ENCODE measurements at places on chromosomes 7 and 10.
A peak's percentile ranks its signal among the peaks of the same experiment; 100 is the strongest.

DNA sequence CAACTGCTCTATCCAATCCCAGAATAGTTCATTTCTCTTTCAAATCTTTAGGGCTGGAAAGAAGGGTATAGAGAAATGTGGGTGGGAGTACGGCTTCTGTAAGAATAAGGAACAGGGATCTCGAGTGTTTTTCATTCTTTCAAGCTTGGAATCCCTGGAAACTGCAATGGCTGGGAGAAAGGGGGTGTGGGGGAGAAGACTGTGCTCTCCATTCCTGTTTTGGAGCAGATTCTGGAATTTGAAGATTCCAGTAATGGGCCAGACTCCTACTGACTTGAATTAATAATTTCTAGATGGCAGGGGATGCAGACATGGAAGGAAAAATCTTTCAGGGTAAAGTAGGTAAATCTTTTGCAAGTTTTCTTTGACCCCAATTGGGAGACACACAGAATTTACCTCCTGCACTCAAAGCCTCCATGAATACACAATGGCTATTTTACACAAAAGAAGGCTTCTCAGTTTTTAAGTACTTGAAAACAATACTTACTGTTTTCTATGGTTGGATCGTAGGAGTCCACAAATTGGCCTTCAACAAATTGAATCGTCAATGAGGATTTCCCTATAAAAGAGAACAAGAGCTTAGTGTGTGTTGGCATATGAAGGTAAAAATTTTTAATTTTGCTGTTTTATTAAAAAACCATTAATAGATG, 29.1 kb downstream of the RHEB start:
- no peak for DNase-seq

DNA sequence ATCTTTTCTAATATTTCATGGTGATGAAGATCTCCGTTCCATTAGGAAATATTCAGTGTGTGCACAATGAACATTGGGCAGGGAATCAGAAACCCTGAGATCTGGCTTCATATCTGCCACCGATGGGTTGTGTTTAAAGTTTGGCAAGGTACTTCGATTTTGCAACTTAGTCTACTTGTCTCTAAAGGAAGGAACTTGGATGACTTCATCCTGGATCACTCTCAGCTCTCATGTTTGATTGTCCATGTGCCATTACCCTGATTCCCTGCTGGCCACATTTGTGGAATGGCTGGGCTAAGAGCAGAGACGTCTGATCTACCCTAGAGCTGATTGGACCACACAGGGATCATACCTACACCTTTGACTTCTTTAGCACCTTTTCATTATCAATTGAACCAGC, 177.0 kb upstream of the KMT2E start:
- no peak for DNase-seq

DNA sequence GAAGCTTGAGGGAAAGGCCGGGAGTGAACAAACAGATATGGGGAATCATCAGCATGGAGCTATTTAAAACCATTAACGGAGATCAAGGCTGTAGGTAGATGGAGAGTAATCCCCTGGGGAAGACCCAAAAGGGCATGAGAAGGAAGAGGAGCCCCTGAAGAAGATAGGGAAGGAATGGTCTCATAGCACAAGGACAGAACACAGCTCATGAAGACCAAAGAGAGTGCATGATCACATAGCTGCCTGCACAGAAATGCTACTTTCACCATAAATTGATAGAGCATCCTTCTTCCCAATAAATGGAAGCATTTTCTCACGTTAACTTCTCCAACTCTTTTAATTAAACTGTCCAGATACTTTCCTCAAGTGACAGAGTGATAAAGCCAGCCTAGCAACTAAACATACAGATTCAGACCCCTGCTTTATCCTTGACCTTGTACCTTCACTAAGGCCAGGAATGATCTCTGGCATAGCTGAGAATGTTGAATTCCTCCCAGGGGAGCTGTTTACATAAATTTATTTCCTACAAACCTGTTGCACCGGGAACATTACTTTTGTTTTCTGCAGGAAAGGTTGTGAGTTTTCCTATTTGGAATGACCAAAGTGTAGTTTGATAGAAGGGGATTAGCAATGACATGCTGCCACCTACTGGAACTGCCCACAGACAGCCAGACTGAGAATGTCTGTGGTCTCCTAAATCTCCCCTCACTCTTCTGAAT, 110.8 kb upstream of the LRGUK start:
- DNase-seq: peak; percentile 1

- no peak for DNase-seq
These were observed 54.2 kb downstream of the RTKN2 start for GRCh38 chr10:62214364-62214874.

- no peak for DNase-seq
These were observed 49.0 kb upstream of the PODXL start for GRCh38 chr7:131605280-131605878.

- no peak for DNase-seq
These were observed 191.2 kb downstream of the SORCS1 start for GRCh38 chr10:106973288-106973687.

DNA sequence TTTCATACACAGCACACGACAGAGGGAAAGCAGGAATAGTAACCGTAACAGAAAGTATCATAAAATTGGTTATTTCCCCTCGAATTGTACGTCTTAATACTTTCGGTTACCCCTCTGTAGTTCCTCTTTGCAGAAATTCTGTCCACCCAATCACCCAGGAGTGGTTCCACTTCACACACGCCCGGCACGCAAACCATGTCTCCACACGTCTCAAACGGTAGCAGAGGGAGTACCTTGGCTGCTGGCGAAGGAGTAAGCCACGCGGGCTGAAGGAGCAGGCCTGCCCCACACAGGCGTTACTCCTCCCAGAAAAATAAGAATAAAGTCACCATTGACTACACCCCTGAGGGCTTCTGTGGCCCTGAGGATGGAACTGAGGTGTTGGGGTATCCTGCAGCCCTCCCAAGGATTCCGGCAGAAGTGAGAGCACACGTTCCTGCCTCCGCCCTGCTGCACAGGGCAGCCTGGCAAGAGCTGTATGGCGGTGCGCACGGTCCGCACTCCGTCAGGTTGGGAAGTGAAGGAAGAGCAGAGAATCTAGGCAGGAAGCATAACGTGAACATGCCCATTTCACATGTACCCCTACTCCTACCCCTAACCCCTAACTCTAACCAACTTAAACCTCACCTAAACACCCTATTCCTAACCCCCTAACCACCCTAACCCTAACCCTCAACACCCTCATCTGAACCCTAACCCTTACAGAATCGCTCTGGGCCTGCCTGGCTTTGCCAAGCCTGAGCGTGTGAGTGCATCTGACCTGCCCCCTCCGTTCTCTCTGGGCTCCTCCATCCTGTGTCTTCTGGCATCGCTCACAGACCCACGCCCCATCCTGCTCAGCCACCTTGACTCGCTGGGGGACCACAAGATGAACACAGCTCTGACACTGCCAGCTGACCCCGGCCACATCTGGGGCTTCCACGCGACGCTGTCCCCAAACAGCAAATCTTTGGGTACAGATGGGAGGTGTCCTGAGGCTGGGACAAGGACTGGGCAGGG, 18.2 kb downstream of the GPR146 start:
- no peak for DNase-seq

DNA sequence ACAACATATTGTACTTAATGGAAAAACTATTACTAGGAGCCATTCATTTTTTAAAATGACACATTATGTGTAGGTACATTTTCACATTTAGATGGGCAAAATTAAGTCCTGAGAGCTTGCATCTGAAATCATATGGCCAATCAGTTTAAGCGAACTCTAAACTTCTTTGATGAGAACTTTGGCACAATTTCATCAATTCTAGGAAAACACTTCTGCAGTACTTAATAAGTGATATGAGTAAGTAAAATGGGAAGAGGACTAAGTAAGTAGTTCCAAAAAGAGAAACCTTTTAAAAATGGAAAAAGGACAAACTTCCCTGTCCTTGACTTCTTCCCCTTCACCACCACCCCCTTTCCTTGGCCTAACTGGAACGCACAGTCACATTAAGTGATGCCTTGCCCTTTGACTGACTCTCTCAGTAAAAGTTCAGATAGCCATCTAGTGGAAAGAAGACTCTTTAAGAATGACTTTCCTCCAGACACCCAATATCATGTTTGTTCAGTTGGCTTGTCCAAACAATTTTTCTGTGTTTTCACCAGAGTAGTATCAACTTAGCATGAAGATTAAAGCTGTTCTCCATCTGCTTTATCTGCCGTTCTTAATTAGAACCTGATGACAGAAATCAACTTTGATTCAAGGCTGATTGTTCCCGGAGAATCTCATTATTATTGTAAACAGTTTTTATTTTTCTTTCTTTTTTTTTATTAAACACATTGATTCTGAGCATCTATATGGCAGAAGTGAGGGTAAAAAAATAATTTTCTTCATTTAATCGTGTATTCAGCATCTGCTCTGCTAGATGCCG, 45.1 kb downstream of the CNNM2 start:
- DNase-seq: no peak

GRCh38 chr7:138875794-138876193, 77.8 kb upstream of the ATP6V0A4 start:
- no peak for DNase-seq

GRCh38 chr7:108869070-108869469, 299.4 kb downstream of the DNAJB9 start:
- no peak for DNase-seq

- DNase-seq: no peak
These were observed 656.1 kb upstream of the FOXK1 start for GRCh38 chr7:4025694-4026615.

GRCh38 chr7:112529521-112529920, 48.7 kb downstream of the LSMEM1 start:
- no peak for DNase-seq

GRCh38 chr10:26730552-26730951, 33.1 kb downstream of the PDSS1 start:
- DNase-seq: no peak

GRCh38 chr10:4270116-4270515, 485.1 kb upstream of the KLF6 start:
- no peak for DNase-seq

- no peak for DNase-seq
These were observed 21.8 kb upstream of the AMZ1 start for GRCh38 chr7:2666155-2666554.

DNA sequence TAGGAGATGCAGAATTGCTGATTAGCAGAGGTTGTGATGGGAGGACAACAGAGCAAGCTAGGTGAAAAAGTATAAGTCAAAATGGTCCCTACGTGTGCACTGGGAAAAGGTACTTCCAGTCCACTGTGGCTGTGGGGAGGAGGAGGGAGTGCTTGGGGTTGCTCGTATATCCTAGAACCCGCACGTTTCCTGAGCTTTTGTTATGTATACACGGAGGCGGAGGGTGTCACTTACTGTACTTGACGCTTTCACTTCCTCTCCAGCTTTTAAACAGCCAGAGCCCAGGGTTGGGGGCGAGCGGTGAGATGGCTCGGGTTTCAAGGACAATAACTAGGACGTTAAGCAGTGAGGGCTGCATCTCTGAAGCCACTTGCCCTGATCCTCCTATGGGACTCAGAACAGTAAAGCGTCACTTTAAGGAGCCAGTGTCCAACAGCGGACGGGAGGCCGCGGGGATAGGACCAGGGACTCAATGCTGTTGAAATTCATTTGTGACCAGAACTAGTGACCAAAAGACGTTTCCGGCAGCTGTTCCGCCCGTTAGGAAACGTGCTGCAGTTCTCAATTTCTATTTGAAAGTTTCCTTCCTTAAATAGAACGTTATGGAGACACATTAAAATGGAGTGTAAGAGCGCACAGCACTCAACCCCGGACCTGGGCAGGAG, 985 bp upstream of the ETV1 start:
- no peak for DNase-seq

DNA sequence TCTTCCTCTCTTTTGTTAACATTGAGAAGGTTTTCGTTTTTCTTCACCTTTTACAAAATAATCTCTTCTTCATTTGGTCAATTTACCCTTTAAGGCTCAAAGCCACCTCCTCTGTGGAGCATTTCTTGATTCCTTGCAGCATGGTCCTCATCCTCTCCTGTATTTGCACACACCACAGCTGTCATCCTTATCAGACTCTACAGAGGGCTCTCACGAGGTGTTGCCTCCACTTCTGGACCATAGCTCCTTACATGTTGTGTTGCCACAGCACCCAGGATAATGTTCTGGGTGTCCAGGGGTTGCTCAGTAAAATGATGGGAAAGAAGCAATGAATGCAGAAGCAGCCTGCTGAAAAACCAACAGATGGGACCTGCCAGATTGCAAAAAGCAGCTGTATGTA, 192.8 kb downstream of the SH2D4B start:
- no peak for DNase-seq

DNA sequence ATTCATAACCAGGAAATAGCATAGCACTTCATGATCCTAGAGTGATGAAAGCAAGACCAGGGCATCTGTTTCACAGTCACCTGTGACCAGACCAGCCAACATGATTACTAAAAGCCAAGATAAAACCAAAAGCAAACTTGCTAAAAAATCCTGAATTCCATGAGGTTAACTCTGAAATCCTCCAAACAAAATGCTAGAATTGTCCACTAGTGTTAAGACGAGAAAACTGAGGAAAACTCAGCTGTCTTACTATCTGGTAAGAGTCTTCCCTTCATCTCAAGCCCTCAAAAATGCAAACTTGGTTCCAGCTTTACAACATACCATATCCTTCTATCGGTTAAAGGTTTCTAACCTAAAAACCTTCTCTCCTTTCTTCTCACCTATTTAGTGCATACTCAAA, 1.3 kb upstream of the NPM3 start:
- no peak for DNase-seq

- no peak for DNase-seq
These were observed 108.5 kb downstream of the CFTR start for GRCh38 chr7:117588352-117588794.

DNA sequence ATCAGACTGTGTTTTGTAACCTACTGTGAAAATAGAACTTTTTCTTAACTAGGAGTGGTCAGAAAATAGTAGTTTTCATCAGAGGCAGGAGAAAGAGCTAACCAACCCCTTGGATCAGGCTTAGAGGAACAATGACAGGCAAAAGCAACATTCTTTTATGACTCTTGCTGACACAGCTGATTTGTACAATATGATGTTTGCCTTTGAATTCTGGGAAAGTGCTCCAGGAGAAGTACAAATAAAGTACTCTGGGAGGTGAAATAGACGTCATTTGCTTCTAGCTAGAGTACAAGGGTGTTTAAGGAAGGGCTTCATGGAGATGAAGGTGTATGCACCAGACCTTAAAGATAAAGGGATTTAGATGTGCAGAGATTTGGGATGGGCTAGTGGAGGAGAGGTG, 75.1 kb upstream of the KIAA1217 start:
- DNase-seq: no peak

DNA sequence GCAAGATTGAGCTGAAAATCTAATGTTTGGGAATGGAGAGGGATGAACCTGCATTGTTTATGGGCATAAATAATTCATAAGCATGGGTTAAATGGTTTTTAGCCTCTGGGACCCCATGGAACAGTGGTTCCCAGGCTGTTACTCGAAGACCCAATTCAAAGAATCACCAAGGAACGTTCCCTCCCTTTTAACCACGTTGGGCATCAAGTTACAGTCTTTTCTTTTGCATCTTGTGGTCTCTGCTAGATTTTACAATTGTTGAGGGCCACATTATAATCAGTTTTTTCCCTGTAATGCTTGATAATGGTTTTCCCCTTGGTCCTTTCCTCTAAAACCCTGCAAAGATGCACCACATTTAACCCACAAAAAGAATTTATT, 2.5 kb downstream of the CALN1 start:
- no peak for DNase-seq
